ENCODE measurements at places on chromosomes 7 and 10. TPM values are rescaled to one million over a fixed set of nuclear protein-coding genes. Genes with fewer than 3 reads are reported as not detected.

SAMD9L gene
- 20.5 TPM for total RNA-seq

ADCY1 gene
- 0.12 TPM for total RNA-seq

ZNF22 gene
- 8.7 TPM for total RNA-seq

DPP6 gene
- not detected for total RNA-seq

LRMDA gene
- total RNA-seq = 4.6 TPM

BLNK gene
- total RNA-seq = not detected

ANKRD61 gene
- total RNA-seq = 0.26 TPM

CALCR gene
- total RNA-seq = not detected

SPDYE9 gene
- not detected for total RNA-seq

NUTM2E gene
- total RNA-seq = 0.19 TPM
